ENCODE measurements at places on chromosomes 5 and 9.

DNA sequence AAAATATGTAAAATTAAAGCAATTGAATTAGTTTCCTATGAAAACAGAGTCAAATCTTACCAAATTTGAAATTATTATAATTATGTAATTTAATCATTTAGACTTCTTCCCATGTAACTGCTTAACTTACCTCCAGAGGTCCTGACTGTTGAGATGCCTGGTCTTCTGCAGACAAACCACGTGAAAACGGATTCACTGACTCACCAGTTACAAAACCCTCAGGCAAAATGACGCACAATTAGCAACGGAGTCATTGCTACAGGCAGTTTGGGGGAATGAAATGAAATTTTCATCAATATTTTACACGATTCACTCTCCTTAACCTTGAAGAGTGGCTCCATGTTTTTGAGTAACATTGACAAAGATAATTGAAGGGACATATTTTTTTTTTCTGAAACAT is 460.8 kb downstream of the MTRR start:
- no peak for DNase-seq

- DNase-seq = no peak
Measured at GRCh38 chr5:18329328-18329727, 695.1 kb downstream of the TAF11L14 start.

DNA sequence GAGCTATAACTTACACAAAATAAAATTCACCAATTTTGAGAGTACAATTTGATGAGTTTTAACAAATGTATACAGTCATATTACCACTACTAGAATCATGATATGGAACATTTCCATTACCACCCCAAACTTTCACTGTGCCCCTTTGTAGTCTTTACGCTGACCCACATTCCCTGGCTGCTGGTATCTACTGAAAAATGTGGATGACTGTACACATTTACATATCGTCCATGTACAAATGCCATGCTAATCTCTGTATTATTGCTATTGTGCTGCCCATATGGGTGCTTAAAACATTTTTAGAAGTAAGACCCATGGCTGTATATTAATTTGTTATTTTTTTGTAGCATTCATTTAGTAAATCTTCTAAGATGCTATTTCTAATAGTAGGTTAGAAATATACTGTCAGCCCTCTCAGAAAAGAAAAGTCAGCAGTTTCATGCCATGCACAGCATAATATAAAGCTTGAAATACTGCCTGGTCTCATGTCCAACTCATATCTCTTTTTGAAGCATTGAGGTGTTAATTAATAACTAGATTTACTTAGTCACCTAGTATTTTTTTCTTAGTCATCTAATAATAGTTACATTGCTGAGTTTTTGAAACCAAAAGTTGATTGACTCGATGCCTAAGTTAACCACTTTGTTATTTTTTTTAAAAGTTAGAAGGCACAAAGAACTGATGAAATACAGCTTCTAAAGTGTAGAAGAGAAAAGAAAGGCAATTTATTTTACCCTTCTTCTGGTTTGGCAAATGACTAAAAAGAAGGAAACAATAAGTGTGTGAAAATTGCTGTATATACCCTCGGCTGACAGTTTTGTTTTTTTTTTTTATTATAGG is 188.3 kb upstream of the MEF2C start:
- peak; percentile 65 for DNase-seq

DNA sequence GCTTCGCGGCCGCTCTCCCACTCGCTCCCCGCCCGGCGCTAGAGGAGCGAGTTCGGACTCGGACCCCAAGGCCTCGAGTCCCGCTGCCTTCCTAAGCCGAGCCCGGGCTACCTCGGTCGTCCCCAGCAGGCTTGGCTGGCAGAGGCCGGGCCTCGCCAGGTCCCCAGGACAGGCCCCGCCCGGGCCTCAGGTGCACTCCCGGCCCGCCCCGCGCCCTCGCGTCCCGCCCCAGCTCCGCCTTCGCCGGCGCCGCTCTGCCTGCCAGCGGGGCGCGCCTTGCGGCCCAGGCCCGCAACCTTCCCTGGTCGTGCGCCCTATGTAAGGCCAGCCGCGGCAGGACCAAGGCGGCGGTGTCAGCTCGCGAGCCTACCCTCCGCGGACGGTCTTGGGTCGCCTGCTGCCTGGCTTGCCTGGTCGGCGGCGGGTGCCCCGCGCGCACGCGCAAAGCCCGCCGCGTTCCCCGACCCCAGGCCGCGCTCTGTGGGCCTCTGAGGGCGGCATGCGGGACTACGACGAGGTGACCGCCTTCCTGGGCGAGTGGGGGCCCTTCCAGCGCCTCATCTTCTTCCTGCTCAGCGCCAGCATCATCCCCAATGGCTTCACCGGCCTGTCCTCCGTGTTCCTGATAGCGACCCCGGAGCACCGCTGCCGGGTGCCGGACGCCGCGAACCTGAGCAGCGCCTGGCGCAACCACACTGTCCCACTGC is at the start of gene SLC22A5:
SLC22A5 (plus strand) TSS at position 237 of the 707 bp plus-strand sequence; CDS start at position 500, 263 bp downstream.
- DNase-seq = peak; percentile 36

- DNase-seq = no peak
Measured at GRCh38 chr5:122586351-122586750, 188.5 kb upstream of the SNX2 start.

GRCh38 chr5:126826619-126827215 is 49.8 kb downstream of the LMNB1 start:
- no peak for DNase-seq
